SK-MEL-5 (cell line): ENCODE measurements at places on chromosomes 7 and 10. TPM values are rescaled to one million over a fixed set of nuclear protein-coding genes. Genes with fewer than 3 reads are reported as not detected.

Gene ANKIB1
- 35.4 and 37.7 TPM in 2 replicates for total RNA-seq

DNA sequence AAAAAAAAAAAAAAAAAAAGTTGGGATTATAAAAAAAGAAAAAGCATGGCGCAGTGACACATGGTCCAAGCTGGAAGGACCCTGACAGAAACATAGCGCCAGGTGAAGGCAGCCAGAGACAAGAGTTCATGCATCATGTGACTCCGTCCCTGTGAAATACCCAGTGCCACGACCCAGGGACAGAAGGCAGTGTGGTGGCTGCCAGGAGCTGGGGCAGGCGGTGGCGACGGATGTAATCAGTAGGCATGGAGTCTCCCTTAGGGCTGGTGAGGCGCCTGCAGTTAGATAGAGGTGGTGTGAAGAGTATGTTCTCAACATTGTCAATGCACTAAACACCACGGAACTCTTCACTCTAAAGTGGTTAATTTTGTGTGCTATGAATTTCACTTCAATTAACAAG, 43.9 kb downstream of the STK32C start:
- DNase-seq, result no peak

Gene SLC18A2
- 0.11 TPM in 1 of 2 replicates, not detected in the other for total RNA-seq

Gene FFAR4
- not detected in 2 replicates for total RNA-seq

DNA sequence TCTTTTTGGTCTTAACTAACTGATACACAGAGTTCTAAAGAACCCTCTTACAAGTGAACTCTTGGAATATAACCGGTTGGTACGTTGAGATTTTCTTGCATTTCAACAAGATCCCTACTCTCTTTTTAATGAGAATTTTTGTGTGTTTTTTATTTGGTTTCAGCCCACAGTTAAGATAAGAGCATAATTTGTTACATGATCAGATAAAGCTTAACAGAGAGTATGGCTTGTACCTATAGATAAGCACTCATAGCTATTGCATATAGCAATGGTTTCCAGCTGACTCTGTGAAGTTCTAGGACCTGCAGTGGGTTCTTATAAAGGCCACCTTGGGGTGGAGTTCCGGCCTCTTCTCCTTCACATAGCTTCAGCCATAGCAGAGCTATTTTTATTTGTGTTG, 143.3 kb downstream of the SNX10 start:
- no peak for DNase-seq

- DNase-seq, result no peak
These were observed 312.0 kb upstream of the GLI3 start for GRCh38 chr7:42548816-42549611.

Gene GBX1
- total RNA-seq, result not detected in 2 replicates

Gene HABP2
- not detected in 2 replicates for total RNA-seq

Gene USP54
- total RNA-seq, result 112 and 113 TPM in 2 replicates

GRCh38 chr7:32119790-32120196, 49.6 kb upstream of the PDE1C start:
- DNase-seq, result no peak

Gene CALML3
- not detected in 2 replicates for total RNA-seq

Gene DNA2
- total RNA-seq, result 6.9 and 8.3 TPM in 2 replicates

Gene PRR15
- not detected in 2 replicates for total RNA-seq

DNA sequence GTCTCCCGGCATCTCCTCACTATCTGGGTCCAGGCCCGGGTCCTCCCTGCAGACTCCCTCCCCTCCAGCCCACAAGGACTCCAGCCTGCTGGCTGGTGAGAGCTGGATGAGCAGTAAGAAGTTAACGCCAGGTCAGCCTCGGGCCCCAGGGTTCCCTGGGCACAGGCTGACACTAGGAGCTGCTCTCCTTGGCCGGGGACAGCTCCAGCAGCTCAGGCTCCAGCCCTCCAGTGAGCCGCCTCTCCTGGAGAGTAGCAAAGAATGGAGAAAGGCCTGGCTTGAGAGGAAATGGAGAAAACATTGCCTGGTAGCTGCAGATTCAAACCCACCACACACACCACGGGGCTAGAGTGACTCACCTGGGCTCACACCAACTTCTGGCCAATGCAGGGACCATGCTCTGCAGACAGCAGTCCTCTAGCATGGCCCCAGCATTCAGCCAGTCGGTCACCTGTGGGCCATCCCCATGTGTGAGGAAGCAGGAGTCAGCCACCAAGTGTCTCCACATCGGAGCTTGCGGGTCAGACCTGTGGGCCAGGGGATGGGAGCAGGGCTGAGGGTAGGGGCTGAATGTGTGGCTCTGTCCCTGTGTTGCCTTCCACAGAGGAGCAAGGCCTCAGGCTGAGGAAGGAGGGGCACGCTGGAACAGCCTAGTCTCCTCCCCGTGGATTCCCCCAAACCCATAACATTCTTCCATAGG, 6.5 kb downstream of the SAP25 start:
- no peak for DNase-seq

- DNase-seq, result peak; percentile 84
These were observed 13.1 kb downstream of the LHFPL3 start for GRCh38 chr7:104341546-104341945.

Gene ATE1
- 33.9 and 34.3 TPM in 2 replicates for total RNA-seq

- DNase-seq, result peak; percentile 15
These were observed 627 bp downstream of the DUSP5 start for GRCh38 chr10:110498087-110498981.

DNA sequence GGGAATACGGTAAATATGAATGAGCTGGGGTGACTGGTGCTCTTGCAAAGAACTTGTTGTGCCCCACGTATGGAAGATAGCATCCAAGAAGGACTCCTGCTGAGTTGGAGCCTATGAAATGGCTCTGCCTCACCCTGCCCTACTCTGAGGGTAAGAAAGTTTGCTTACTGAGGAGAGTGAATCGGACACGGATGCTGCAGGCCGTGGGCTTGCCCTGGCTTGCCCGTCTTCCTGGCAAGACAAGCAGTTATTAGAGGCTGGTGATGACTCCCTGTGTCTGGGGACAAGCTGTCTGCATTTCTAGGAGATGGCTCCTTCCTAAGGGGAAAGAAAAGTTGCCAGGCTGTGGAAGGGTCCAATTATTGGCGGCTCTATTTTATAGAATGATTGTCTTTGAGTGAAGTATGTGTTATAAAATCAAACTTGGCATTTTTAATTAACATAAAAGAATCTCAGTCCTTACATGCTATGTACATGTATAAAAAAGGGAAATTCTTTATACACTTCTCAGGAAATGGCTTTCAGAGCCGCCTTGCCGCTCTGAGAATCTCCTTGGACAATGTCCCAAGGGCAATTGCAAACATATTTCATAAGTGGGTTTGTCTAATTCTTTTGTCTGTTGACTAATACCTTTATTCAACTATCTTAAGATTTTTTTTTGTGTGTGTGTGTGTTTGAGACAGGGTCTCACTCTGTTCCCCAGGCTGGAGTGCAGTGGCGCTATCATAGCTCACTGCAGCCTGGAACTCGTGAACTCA, 64.6 kb downstream of the CYP26A1 start:
- no peak for DNase-seq
